ENCODE measurements at places on chromosomes 2 and 18.

- DNase-seq, result no peak
Observed at GRCh38 chr2:24017711-24018110, 7.8 kb downstream of the MFSD2B start.

- DNase-seq, result no peak
Observed at GRCh38 chr2:233072838-233073237, 12.7 kb downstream of the INPP5D start.

DNA sequence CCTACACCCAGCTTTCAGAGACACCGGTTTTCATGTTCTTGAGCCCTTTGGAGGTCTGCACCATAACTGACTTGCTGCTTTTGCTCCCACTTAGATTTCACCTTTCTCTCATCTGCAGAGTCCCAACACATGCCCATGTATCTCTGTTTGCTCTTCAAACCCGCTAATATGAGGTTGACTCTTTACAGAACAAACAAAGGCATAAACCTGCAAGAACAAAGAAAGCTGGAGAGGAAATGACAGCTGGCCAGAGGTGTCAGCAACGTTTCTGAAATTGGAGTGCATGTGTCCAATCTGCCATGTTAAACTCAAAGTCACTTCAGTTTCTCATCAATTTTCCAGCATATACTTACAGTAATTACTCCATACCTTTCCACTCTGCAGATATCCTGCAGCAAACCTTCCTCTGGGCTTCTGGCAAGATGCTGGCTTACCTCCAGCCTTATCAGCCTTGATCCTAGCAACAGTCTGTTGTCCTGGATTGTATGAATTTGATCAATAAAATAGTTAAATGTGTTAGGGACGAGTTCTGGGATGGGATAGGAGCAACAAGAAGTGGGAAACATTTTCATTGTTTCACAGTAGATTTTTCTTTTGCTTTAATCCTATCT lies 157.4 kb downstream of the FHOD3 start:
- DNase-seq, result no peak

DNA sequence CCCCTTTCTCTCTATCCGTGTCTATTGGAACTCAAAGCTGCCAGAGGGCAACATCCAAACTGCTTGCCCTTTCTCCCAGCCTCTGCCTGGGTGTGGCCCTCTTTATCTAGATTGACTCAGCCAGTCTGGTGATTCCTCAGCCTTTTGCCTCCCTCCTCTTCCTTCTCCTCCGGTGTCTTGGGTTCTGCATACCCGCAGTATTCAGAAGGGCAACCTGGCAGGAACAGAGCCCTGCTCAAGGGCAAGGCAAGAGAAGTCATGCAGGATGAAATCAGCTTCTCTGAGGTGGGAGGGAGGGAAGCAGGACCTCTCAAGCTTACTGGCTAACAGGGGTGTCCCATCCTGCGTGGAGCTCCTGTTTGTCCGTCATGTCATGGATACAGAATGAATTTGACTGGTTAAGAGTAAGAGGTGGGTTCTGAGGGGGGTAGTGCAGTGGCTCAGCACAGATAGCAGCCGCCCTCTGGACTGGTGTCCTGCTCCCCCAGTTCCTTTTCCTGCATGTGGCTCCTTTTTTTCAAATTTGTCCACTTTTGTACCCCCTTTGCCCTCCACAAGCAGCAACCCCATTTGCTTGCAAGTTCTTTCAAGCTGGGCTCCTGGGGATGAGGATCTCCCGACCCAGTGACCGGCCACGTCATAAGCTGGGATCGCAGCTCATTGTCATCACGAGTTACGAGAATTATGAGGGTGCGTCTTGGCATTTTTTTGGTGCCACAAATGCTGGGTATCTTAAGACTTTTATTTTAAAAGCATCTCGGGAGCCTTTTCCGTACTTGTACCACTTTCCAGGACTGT lies 154.1 kb downstream of the FHOD3 start:
- DNase-seq, result no peak

GRCh38 chr2:237022533-237022932 lies 63.2 kb upstream of the COPS8 start:
- DNase-seq, result no peak

- DNase-seq, result peak; percentile 50
Observed at GRCh38 chr2:191678437-191679100, 633 bp downstream of the NABP1 start.

DNA sequence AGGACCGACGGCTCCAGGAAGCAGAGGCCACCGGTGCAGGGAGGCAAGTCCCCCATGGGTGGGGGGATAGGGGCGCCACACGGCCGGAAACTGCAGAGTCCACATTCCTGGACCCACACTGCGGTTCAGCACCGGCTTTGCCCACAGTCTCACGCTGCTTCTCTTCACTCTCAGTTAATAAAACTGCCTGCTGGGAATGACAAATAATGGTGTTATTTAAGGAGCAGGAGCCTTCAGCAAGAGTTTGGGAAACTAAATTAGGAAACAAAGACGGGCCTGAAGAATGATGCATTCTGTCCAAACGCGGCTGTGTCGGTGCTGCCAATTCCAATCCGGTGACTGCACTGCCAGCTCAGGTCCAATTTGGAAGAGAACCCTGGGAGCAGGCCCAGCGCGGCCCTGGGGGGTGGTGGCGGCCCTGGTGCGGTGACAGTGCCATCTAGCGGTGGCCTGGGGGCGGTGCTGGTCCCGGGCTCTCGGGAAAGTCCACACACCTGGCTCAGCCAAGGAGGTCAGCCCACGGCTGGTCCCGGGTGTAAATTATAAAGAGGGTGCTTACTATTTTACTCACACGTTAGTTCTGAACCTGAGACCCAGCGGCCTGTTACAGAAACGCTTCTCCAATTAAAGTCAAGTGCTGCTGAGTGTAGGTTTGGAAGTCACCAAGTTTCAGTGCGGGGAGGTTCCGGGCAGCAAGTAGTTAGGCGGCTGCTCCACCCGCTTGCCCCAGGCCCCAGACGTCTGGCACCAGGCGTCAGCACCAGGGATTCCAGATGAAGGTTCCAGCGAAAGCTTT lies 73.1 kb upstream of the PXDN start:
- peak; percentile 99 for DNase-seq

GRCh38 chr2:70670626-70671025 lies 97.4 kb downstream of the ADD2 start:
- DNase-seq, result no peak

Measured in fibroblast of skin of right quadriceps (primary cell).